ENCODE measurements at places on chromosomes 1 and 21. TPM values are rescaled to one million over a fixed set of nuclear protein-coding genes. Genes with fewer than 3 reads are reported as not detected.
A peak's percentile ranks its signal among the peaks of the same experiment; 100 is the strongest.

DNA sequence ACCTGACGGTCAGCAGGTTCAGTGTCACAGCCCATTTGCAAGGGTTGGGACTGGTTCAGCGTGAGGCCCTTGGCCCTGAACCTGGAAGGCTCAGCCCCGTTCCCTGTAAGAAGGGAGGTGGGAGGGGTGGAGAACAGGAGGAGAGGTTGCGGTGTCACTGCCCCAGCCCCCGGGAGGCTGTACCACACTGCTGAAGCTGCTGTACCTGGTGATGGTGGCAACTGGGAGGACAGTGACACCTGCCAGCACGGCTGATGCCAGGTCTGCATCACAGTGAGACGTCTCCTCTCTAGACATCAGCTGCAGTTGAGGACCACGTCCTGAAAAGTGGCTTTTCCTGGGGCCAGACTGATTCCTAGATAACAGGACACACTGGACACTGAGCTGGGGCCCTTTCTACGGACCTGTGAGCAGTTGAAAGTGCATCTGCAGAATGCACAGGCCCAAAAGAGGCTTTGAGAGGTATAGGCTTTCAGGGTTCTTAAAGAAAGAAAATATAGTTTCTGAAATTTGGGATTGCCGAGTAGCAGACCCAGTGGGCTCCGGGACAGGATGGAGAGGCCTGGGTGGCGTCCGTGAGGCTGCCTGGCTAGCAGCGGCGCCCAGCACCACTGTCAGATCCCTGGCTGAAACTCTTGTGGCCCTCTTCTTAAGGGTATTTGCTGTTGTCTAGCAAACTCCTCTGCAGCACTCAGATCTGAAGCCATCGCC is 47.7 kb downstream of the COQ8A start:
- DNase-seq = no peak

DNA sequence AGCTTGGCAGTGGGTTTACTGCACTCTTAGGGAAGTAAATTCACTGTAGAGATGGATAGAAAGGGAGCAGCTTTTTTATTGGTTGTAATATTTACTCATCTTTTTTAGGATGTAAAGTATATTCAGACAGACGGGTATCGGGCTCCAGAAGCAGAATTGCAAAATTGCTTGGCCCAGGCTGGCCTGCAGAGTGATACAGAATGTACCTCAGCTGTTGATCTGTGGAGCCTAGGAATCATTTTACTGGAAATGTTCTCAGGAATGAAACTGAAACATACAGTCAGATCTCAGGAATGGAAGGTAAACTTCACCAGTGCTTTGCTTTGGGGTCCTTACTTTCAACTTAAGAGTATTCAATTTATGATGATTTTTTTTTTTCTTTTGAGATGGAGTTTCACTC is 3.2 kb downstream of the UHMK1 start:
- DNase-seq = no peak

- DNase-seq = no peak
Observed at GRCh38 chr21:32298148-32298559, 501 bp upstream of the MRAP start.

DNA sequence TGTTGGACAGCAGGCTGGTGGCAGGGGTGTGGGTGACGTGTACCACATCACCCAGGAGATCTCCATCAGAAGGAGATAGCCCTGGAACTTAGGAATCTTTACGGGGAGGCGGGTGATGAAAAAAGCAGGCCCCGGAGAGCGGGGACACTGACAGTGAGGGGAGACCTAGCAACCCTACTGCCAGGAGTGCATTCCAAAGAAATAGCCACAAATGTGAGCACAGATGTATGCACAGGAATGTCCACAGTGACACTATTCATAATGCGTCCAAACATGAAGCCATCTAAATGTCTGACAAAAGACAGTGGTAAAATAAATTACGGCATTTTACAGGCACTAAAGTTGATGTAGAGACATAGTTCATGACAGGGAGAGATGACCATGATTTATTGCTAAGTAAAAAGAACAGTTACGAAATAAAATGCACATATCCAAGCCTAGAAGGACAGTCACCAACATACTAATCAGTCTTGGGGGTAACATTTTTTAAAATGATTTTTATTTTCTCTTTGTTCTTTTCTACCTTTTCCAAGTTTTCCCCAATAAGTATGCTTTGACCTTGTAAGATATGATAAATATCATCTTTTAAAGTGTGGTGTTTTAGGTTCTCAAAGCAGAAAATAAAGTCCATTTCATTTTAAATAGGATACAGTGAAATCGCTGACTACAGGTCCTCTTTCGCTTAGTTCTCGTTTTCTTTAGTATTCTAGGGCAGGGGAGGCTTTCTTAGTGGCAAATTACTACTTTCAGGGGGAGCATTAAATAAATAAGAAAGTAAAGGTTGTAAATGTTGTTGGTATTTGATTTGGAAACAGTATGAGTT is 21.3 kb downstream of the CD247 start:
- no peak for DNase-seq

DNA sequence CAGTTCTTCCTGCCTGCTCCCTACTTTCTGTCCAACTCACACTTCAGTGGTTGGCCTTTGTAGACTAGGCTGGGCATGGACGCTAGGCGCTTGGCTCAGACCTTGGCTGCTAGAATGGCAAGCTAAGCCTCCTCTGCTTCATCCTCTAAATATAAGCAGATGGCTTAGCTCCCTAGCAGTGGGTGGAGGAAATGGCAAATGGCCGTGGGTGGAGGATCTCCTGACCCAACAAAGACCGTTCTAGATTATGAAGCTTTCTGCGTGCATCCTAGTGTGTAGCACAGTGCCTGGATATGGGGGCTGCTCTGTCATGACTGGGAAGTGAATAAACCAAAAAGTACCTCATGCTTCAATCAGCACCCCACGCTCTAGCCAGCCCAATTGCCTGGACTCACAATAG is 10.4 kb upstream of the ETV3L start:
- no peak for DNase-seq

DNA sequence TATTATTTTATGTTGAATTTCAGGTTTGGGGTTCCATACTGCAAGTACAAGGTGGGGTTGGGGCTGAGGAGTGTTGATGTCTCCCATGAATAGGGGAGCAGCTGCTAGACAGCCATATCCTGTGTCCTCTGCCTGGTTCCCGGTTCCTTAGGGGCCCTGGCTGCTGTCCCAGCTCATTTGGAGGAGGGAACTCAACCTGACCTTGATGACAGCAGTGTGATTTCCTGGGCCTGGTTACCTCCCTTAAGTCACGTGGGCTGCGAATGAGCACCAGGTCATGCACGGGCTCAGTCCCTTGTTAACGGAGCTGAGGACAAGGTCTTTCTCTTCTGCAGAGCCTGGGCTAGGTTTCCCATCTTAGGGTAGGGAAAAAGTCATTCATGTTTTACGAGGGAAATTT is 85.1 kb downstream of the MTR start:
- DNase-seq = no peak

GRCh38 chr1:54861070-54861761 is 25.8 kb downstream of the DHCR24 start:
- DNase-seq = no peak

DNA sequence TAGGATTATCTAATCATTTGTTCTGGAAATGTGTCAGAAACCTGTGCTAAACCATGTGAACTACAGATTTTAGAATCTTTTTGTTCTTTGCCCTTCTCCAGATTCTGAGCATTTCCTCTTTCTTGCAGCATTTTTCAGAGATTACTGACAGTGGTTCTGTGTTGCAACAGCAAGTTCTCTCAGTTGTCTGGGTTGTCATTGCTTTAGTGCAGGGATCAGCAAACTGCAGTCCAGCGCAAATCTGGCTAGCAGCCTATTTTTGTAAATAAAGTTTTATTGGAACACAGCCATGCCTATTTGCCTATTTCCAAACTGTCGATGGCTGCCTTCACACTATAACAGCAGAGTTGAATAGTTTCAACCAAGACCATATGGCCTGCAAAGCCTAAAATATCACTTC is 66.3 kb upstream of the LRRC8D start:
- DNase-seq = no peak

- DNase-seq = no peak
Observed at GRCh38 chr1:51519865-51520699, 1.0 kb upstream of the EPS15 start.

GRCh38 chr1:93585059-93585966 is 96.3 kb downstream of the BCAR3 start:
- no peak for DNase-seq

GRCh38 chr1:203290261-203291089 is 14.8 kb upstream of the BTG2 start:
- DNase-seq = peak; percentile 86

DNA sequence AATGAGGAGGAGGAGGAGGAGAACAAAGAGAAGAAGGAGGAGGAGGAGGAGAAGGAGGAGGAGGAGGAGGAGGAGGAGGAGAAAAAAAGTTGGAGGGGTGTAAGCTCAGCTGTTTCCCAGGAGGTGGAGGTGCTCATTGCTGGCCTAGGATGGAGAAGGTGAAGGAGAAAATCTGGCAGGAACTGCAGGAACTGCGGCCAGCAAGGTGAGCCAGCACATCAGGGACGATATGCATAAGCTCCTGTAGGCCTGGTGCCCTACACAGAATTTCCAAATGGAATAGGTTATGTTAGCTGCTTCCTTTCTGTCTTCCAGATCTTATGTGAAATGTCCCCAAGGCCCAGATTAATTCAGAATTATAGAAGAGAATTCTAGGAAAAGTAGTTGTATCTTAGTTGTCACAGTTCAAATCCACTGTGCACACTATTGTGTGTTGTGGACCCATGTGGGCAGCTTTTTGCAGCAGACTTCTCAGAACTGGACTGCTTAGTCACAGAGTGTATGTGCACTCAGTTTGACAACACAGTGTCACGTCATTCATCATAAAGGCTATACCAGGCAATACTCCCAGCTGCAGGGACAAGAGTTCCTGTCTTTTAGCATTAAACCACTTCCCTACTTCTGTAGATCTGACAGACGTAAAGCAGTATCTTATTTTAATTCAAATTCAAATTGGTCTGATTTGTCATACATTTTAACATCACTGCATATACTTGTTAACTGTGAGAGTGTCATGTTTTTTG is 303.7 kb downstream of the HLX start:
- DNase-seq = no peak

GRCh38 chr1:230278871-230279582 is 147.1 kb downstream of the PGBD5 start:
- DNase-seq = no peak

GRCh38 chr1:6185635-6186382 is 5.7 kb upstream of the CHD5 start:
- no peak for DNase-seq

GRCh38 chr1:66401244-66401643 is 132.7 kb upstream of the SGIP1 start:
- no peak for DNase-seq

- DNase-seq = no peak
Observed at GRCh38 chr1:159040893-159041724, 31.4 kb downstream of the IFI16 start.

DNA sequence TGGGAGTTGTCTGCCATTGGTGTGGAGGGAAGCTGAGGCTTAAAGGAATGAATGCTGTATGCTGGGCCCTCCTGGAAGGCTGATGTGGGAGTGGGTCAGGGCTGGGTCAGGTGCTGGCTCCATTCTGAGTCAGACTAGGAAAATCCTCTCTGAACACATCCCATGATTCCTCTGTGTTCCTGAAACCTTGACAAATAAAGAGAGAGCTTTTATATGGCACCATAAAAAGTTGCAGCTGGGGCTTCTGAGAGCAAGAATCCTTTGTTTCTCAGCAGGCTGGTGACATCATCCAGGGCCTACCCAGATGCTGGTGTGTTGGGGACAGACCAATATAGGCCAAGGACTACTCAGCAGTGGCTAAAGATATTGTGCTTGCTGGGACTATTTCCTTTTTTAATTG is 27.8 kb upstream of the NFASC start:
- DNase-seq = no peak

- DNase-seq = no peak
Observed at GRCh38 chr1:221926441-221926840, 184.6 kb upstream of the DUSP10 start.

- DNase-seq = peak; percentile 48
Observed at GRCh38 chr1:15542388-15543250, 16.0 kb downstream of the DNAJC16 start.

DNA sequence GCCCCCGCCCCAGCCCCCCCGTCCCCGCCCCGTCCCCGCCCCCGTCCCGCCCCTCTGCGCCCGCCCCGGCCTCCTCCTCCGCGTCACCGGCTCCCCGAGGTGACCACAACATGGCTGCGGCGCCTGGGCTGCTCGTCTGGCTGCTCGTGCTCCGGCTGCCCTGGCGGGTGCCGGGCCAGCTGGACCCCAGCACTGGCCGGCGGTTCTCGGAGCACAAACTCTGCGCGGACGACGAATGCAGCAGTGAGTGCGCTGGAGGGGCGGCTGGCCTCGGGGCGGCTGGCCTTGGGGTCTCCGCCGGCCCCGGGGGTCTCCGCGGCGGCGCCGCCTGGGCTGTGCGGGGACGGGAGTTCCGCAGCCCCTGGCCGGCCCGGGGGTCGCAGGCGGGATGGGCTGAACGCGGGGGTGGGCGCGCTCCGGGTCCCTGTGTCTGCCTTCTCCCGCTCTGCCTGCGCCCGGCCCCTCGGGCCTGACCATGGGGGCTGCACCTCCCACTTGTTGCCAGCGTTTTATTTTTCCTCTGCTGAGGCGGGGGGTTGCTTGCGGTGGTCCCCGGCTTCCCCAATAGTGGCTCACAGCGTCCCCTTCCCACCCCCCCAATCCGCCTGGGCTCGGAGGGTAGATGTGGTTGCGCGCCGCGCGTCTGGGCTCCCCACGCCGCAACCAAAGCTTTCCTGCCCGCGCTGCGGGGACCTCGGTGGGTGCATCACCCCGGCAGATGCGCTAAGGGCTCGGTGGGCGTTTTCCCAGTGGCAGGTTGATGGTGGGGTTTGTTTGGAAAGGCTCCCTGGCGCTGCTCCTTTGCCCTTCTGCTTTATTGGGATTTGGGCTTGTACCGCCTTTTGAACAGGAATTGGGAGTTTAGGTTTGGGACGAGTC is at the start of gene MIA3:
Gene MIA3 (plus strand): TSS at position 97 of the 879 bp plus-strand sequence. CDS start 14 bp downstream, at position 111.
- DNase-seq = peak; percentile 93

Gene KIF17
- total RNA-seq = 0.11 TPM

Gene RNF186
- total RNA-seq = not detected

Gene LRRC8C
- 3.5 TPM for total RNA-seq

Gene NCF2
- total RNA-seq = not detected

Gene CNIH3
- total RNA-seq = 4.2 TPM

Gene SMIM1
- 1.3 TPM for total RNA-seq

Gene PLEKHA6
- total RNA-seq = 0.26 TPM

Gene CSF3R
- not detected for total RNA-seq

Gene FAM89A
- 15.5 TPM for total RNA-seq

Gene KCNN3
- 0.16 TPM for total RNA-seq

Gene SAMSN1
- total RNA-seq = not detected

Gene CD84
- total RNA-seq = not detected
